ENCODE measurements at places on chromosomes 11 and 22.

DNA sequence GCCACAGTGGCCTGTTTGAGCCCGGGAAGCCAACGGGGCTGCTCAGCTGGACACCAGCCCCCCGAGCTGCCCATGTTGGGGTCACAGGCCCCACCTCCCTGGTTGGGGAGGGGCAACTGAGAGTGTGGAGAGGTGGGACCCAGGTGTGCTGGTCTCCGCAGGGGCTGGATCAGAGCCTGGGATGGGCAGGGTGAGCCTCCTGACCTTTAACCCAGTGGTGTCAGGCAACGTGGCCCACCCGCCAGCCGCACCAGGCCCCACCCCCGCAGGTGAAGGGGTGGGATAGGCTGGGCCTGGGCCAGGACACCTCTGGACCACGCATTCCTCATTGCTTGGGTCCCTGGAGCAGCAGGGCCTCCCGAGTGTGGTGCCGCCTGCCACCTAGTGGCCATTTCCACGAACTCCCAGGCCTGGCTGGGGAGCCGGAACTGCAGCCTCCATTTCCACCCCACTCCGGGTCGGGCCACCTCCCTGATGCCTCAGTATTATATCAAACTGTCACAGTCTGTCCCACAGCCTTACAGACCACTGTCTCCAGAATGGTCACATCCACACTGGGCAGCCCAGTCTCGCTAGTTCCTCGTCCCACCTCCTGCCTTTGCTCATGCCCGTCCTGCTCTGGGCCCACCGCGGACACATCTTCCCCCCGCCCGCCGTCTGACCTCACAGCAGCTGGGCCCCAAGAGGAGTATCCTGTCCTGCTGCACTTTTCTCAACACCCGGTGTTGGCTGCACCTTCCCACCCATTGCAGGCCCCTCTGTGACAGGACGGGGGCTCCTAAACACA lies 13.3 kb upstream of the PPP6R3 start:
- peak; percentile 87 for DNase-seq

DNA sequence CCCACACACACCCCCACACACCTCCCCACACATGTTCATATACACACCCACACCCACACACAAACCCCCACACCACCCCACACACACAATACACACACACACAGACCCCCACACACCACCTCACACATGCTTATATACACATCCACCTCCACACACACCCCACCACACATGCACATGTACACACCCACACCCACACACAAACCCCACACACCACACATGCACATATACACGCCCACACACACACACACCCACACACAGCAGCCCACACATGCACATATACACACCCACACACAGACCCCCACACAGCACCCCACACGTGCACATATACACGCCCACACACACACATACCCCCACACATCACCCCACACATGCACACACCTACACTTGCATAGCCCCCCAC lies 29.1 kb downstream of the KCNC1 start:
- no peak for DNase-seq

- no peak for DNase-seq
Observed at GRCh38 chr11:119716582-119717498, 12.2 kb downstream of the NECTIN1 start.

DNA sequence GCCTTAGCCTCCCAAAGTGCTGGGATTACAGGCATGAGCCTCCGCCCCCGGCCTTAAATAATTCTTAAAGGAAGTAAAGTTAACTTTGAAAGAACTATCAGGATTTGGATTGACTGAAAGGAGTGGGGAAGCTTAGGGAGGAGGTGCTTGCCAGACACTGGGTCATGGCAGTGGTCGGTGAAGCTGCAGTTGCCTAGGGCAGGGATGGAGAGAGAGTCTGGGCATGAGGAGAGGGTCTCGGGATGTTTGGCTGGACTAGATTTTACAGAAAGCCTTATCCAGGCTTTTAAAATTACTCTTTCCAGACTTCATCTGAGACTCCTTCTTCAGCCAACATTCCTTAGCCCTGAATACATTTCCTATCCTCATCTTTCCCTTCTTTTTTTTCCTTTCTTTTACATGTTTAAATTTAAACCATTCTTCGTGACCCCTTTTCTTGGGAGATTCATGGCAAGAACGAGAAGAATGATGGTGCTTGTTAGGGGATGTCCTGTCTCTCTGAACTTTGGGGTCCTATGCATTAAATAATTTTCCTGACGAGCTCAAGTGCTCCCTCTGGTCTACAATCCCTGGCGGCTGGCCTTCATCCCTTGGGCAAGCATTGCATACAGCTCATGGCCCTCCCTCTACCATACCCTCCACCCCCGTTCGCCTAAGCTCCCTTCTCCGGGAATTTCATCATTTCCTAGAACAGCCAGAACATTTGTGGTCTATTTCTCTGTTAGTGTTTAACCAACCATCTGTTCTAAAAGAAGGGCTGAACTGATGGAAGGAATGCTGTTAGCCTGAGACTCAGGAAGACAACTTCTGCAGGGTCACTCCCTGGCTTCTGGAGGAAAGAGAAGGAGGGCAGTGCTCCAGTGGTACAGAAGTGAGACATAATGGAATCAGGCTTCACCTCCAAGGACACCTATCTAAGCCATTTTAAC lies at the start of gene NNMT:
Gene NNMT, plus strand, starts transcription at position 724 of the 929 bp plus-strand sequence. Its CDS starts 158 bp downstream, at position 882.
- DNase-seq: no peak

DNA sequence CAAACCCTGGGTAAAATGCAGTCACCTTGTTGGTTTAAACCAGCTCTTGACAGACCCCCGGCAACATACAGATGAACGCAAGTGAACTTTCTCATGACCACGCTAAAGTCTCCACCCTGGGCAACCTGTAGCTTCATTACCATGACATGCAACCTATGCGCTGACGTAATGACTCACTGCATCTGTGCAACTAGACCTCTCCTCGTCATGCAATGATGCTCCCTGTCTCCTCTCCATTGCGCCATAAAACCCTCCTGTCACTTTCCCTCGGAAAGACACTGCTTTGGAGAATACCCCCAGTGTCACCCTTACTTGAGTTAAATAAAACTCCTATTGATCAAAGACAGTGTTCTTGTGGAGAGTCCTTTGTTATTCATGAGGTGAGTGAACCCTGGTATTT lies 52.5 kb downstream of the RCN1 start:
- no peak for DNase-seq

- DNase-seq: no peak
Observed at GRCh38 chr11:33375688-33376311, 118.6 kb downstream of the HIPK3 start.

- DNase-seq: no peak
Observed at GRCh38 chr11:93573184-93573583, 30.0 kb upstream of the SMCO4 start.

- DNase-seq: no peak
Observed at GRCh38 chr11:2558397-2558796, 113.6 kb downstream of the KCNQ1 start.

GRCh38 chr11:30395751-30396150 lies 72.8 kb downstream of the ARL14EP start:
- no peak for DNase-seq

GRCh38 chr11:76729214-76729613 lies 53.9 kb upstream of the TSKU start:
- DNase-seq: no peak

DNA sequence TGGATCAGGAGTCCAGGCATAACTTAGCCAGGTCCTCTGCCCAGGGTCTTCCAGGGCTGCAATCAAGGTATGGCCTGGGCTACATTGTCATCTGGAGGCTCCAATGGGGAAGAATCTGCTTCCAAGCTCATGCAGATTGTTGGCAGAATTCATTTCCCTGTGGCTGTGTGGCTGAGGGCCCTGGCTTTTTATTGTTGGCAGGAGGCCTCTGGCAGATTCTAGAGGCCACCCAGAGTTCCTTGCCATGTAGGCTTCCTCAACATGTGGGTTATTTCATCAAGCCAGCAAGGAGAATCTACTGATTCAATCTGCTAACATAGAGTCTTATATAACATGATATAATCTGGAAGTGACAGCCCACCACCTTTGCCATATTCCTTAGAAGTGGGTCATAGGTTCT lies 16.4 kb upstream of the EP300 start:
- DNase-seq: no peak

GRCh38 chr11:34165786-34166555 lies 60.5 kb downstream of the NAT10 start:
- no peak for DNase-seq

DNA sequence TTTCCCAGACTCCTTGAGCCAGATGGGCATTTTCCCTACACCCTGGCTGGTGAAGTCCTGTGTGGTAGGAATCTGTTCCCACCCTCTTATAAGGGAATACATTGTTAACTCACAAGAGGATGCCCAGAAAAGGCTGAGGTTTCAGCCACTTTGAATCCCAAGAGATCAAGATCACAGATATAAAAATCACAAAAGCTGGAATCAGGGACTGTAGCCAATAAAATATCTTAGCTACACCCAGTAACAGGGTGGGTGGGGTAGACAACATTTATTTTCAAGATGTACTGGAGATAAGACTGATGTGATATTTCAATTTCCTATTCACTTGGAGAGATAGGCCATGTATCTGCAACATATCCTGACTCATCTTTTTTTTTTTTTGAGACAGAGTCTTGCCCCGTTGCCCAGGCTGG lies 50.3 kb downstream of the COPB1 start:
- no peak for DNase-seq

GRCh38 chr11:75313513-75314272 lies 37.8 kb downstream of the ARRB1 start:
- DNase-seq: no peak

- DNase-seq: no peak
Observed at GRCh38 chr22:30175690-30176288, 70.8 kb downstream of the LIF start.

DNA sequence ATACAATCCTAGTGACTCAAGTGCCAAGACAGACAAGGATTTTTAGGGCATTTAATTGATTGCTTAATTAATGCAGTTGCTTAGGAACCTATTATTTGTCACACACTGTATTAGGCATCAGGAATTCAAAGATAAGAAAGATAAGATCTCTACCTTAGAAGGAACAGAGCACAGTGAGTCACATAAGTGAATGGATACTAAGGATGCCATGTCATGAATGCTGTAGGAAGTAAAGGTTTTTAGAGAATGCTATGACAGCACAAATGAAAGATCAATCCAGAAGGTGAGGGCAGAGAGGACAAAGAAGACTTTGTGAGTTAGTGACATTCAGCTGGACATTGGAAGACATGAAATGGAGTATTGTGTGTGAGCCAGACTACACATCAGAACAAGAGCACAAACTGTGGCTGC lies 147.9 kb upstream of the DDI1 start:
- DNase-seq: no peak

GRCh38 chr11:7520011-7520942 lies 6.5 kb downstream of the PPFIBP2 start:
- no peak for DNase-seq

GRCh38 chr11:91081440-91082043 lies 858.7 kb upstream of the CHORDC1 start:
- DNase-seq: no peak

DNA sequence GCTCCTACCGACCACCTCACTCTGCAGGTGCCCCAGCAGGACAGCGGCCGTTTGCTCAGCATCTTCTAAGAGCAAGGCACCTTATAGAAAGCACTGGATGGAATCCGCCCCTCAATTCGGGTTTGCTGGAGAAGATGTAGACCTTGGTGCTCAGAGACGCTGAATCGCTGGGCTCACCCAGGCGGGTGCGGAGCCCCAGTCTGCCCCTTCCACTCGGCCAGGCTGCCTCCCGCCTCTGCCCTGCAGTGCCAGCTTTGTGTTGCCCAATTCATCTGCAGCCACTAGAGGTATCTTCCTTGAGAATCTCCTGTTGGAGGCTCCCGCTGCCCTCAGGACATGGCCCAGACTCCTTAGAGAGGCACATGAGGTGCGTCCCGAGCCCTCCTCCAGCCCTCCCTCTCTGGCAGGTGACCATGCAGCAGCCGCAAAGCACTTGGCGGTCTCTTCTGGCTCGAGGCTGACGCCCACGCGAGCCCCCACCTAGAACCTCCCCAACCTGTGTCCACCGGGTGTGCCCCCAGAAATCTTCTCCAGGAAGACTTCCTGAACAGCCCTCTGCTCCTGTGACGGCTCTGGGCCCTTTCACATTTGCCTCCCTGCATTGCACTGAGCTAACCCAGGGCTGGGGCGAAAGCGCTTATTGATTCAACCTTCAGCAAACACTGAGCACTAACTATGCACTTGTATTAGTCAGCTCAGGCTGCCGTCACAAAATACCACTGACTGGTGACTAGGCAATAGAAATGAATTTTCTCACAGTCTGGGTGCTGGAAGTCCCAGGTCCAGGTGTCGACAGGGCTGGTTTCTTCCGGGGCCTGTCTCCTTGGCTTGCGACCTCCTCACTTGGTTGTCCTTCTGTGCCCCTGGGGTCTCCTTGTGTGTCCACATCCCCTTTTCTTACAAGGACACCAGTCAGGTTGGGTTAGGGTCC lies 117.5 kb downstream of the WNT7B start:
- no peak for DNase-seq

- DNase-seq: no peak
Observed at GRCh38 chr11:26087120-26087935, 244.6 kb upstream of the ANO3 start.

- no peak for DNase-seq
Observed at GRCh38 chr22:49986325-49986724, 25.8 kb downstream of the PIM3 start.

DNA sequence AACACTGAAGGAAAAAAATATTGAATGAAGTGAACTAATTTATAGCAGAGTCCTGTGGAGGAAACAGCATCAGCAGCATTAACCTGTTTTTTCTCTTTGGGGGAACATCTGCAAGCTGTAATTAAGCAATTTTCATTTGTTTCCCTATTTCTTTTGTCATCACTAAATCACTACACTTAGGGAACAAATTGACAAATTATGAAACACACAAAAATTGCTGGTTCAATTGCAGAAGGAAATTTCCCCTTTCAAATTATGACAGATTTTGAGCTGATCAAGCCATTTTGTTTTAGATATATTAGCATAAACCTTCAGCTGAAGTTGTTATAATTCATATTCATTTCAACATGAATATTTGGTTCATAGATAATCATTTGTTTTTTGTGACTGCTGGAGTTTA lies 22.2 kb upstream of the RAG2 start:
- DNase-seq: no peak

- no peak for DNase-seq
Observed at GRCh38 chr22:17926516-17926915, 97.8 kb downstream of the MICAL3 start.

GRCh38 chr11:724049-724777 lies 18.2 kb downstream of the EPS8L2 start:
- DNase-seq: no peak

DNA sequence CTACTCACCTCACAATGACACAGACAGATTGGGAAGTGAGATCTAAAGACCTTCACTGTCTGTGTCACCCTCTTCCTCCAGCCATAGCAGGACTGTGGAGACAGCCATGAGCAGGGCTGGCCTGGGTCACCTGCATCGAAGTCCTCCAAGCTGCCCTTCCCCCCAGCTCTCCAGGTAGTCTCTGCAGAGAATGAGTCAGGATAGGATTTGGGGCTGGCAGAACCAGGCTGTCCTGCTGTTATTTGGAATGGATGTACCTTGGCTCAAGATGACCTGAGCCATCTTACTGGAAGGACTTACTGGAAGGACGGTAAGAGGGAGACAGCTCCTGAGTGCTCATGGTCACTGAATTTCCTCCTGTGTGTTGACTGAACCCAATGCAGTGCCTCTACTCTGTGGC lies 29.2 kb downstream of the GGTLC2 start:
- DNase-seq: no peak
